ENCODE measurements at places on chromosomes 7 and 10.
A peak's percentile ranks its signal among the peaks of the same experiment; 100 is the strongest.

- no peak for DNase-seq
- no peak overlapping the region for H3K27ac ChIP-seq
- no peaks in the 10 kb centered on the region for H3K4me1 ChIP-seq
- no peaks in the 10 kb centered on the region for H3K27me3 ChIP-seq
- no peaks in the 10 kb centered on the region for H3K36me3 ChIP-seq
These were observed 30.8 kb upstream of the NRP1 start for GRCh38 chr10:33365301-33365700.

DNA sequence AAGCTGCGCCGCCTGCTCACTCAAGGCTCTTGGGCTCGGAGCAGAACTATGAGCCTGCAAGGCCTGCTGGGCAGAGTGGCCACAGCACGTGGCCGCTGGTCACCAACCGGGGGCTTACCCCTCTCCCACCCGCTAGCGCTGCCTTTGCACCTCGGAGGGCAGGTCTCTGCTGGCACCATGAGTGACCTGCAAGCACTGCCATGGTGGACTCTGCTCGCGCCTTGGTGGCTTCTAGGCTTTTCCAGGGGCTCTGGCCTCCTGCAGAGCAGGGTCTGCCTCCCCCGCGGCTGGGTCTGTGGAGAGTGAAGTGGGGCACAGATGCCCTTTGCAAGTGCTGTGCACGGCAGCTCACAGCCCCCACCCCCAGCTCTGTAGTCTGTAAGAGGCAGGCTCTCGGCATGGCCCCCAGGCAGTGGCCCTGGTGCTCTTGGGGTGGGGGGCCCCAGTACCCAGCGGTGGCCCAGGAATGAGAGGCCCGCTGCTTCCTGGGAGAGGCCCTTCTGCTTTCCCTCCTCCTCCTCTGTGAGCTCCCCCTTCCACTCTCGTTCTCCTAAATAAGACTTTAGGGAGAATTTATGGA lies 119.6 kb downstream of the INPP5A start:
- no peak overlapping the region for H3K27ac ChIP-seq
- H3K4me1 ChIP-seq = peaks cover 2% of the 10 kb centered on the region
- H3K36me3 ChIP-seq = peaks cover 52% of the 10 kb centered on the region
- no peak overlapping the region for H3K4me3 ChIP-seq

DNA sequence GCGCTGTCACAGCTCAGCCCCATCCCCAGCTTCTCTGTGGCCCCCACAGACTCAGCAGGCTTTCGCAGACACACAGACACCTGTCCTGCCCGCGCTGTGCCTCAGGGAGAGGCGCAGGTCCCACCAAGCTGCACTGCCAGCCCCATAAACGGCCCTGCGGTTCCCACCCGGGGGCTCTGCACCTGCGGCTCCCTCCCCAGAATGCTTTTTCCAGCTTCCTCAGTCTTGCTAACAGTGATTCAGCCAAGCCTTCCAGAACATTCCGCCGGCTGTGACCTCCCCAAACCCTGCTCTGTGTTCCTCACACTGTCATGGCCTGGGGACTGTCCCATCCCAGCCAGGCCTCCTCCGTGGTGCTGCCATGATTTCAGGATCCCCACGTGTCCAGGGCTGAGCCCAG lies 27.8 kb upstream of the TNRC18 start:
- H3K4me3 ChIP-seq = no peak overlapping the region
- no peak for DNase-seq
- H3K4me1 ChIP-seq = peaks cover 2% of the 10 kb centered on the region
- H3K27ac ChIP-seq = no peak overlapping the region
- H3K27me3 ChIP-seq = peaks cover 8% of the 10 kb centered on the region

GRCh38 chr7:106563466-106564150 lies 97.3 kb downstream of the CCDC71L start:
- H3K27me3 ChIP-seq = no peaks in the 10 kb centered on the region
- no peaks in the 10 kb centered on the region for H3K36me3 ChIP-seq
- H3K4me3 ChIP-seq = no peak overlapping the region
- no peak for DNase-seq
- peaks cover 2% of the 10 kb centered on the region for H3K4me1 ChIP-seq
- H3K27ac ChIP-seq = no peak overlapping the region

DNA sequence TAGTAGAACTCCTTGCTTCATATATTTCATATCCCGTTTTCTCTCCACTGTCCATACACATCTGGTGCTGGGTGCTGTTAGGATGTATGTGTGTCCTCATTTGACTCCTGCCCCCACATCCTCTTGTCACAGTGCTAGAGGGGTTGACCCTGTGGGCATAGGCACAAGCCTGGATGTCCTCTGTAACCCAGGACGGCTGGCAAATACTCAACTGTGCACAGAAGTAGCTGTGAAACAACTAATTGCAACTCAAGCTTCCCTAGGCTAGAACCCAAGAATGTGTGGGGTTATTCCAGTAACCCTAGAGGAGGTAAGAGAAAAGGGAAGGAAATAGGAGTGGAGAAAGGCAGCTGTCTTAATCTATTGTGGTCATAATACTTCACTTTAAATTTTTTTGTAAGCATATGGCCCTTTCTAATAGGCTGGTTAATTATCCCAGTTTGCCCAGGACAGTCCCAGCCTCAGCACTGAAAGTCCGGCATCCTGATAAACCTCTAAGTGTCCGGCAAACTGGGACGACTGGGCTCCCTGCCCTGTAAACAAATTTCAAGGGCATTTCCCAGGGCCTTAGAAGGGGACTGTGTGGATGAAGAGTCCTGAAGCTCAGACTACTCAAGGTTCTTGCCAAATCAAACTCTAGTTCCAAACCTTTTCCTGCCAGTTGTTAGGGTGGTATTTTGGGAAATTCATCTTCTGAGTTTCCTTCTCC lies 283.2 kb upstream of the CELF2 start:
- H3K4me1 ChIP-seq = no peaks in the 10 kb centered on the region
- no peak for DNase-seq
- peaks cover under 1% of the 10 kb centered on the region for H3K27me3 ChIP-seq
- no peak overlapping the region for H3K4me3 ChIP-seq
- no peaks in the 10 kb centered on the region for H3K36me3 ChIP-seq

DNA sequence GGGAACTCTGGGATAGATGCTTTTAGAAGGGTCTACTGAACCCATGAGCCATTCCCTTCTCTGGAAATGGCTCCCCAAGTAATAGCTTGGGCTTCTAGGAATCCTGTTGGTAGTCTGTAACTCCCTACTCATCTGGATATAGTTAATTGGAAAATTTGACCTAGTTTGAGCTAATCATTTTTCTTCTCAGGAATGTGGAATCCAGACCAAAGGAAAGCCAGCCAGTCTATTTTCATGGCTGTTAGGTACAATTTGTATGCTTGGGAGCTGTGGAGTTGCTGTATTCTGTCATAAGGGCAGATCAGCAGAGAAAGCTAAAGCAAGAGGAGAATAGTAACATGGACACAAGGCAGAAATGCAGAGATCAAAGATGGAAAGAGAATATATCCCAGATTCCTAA lies 71.6 kb upstream of the C1GALT1 start:
- H3K4me3 ChIP-seq = no peak overlapping the region
- no peaks in the 10 kb centered on the region for H3K4me1 ChIP-seq
- no peak overlapping the region for H3K27ac ChIP-seq
- peaks cover 3% of the 10 kb centered on the region for H3K36me3 ChIP-seq

GRCh38 chr10:35042783-35043182 lies 47.4 kb downstream of the CUL2 start:
- DNase-seq = no peak
- no peak overlapping the region for H3K4me3 ChIP-seq
- H3K27me3 ChIP-seq = no peaks in the 10 kb centered on the region
- H3K4me1 ChIP-seq = peaks cover 1% of the 10 kb centered on the region

DNA sequence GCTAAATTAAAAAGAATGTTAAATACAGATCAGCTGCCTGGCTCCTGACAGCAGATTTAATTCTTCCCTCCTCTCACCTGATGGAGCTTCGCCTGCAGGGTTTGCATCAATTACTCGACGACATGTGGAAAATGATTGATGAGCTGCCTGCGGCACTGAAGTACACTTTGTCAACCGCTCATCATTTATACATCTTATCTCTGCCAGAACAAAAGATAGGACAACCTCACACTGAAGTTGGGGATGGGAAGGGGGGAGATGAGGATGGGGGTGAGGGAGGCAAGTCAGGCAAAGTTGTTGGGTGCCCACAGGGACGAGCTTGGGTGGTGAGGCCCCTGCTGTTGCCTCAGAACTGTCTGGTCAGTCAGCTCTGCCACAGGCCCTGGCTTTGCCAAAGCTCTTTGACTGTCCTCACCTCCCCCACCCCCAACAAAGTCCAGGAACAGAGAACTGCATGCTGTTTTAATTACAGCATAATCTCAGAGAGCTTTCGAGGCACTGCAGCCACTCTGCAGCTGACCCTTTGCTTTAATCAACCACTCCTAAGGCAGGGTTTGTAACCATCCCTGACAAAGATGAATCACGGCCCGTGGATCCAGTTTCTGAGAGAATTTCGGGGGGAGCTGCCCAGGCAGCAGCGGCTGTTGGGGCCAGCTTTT lies 702.3 kb downstream of the LRMDA start:
- H3K36me3 ChIP-seq = no peaks in the 10 kb centered on the region
- H3K27ac ChIP-seq = no peak overlapping the region
- no peak for DNase-seq

- H3K4me3 ChIP-seq = no peak overlapping the region
- H3K36me3 ChIP-seq = no peaks in the 10 kb centered on the region
- H3K4me1 ChIP-seq = peaks cover 25% of the 10 kb centered on the region
- DNase-seq = no peak
These were observed 17.6 kb downstream of the ASB13 start for GRCh38 chr10:5648494-5649457.

GRCh38 chr7:74453322-74454011 lies at the start of gene GTF2IRD1:
TSS of gene GTF2IRD1 (plus strand) at chr7:74453906. CDS start at chr7:74508081, 54,175 bp downstream.
- peak; percentile 23 for DNase-seq
- H3K27ac ChIP-seq = peak within 1 kb of the TSS; percentile 43
- H3K36me3 ChIP-seq = no peaks in the 10 kb centered on the region
- H3K4me3 ChIP-seq = peak within 1 kb of the TSS; percentile 58
- peaks cover 16% of the 10 kb centered on the region for H3K4me1 ChIP-seq

DNA sequence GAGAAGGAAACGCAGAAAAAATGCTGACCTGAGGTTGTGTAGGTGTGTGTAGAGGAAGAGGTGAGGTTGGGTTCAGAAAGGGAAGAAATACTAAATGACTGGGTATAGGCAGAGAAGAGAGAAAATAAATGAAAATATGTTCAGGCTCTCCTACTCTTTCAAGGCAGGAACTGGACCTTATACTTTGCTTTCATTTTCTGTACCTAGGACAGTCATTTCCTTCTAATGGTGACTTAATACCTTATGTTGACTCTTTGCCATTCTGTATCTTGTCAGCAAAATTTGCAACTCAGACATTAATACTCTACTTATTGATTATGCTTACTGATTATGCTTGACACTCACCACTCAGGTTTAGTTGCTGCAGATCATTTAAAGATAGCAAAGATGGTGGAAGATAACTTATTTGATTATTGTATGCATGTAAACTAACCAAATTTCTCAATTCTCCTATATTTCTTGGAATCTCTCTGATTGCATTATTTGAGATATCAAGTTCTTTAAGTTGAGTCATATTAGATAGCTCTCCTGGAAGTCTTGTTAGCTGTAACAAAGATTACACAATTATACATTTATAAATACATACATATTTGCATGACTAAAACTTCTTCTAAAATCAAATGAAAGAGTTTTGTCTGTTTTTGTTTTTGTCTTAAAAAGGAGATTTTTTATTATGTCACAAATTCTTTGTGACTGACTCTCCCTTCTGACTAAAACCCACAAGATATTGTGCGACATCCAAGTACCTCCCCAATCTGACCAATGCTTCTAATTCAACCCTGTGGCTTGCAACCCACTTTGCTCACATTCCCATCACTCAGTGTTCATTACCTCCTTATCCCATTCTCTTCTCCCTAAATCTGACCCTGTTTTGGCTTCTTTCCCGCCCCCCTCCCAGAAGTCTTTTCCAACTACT lies 20.0 kb downstream of the LRRD1 start:
- H3K27ac ChIP-seq = no peak overlapping the region
- DNase-seq = no peak
- H3K36me3 ChIP-seq = no peaks in the 10 kb centered on the region
- no peaks in the 10 kb centered on the region for H3K4me1 ChIP-seq

DNA sequence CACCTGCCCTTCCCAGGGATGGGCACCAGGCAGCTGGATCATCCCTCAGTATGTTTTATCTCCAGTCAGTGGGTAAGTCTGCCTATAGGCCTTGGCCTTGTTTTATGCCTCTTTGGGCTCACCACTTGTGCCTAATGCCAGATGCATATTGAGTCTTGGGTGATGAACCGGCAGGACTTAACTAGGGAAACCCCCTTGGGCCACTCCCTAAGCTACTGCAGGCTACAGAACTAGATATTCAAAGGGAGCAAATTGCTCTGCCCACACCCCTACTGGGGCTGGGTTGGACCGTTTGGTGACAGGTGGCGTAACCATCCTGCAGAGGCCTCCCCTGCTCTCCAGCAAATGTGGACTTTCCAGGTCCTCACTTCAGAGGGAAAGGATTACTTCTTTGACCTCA lies 115.7 kb upstream of the GDF10 start:
- no peaks in the 10 kb centered on the region for H3K4me1 ChIP-seq
- no peak overlapping the region for H3K4me3 ChIP-seq
- H3K27ac ChIP-seq = no peak overlapping the region
- H3K27me3 ChIP-seq = peaks cover 4% of the 10 kb centered on the region
- no peak for DNase-seq

DNA sequence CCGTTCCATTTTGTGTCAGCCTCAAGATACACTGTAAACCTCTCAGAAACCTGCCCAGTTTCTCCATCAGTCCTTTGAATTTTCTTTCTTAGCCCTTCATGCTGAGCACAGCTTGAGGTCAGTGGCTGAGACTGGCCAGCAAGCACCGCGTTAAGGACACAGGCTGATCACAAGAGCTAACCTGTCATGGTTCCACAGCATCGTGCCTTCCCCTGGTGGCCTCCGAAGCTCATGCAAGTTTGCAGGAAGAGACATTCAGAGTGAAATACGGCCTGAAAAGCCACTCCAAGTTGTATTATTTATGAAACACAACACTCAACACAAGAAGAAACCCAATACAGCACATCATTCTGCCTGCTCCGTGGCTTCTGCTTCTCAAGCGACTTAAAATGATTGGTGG lies 57.0 kb upstream of the PFKP start:
- no peaks in the 10 kb centered on the region for H3K36me3 ChIP-seq
- H3K27ac ChIP-seq = no peak overlapping the region
- DNase-seq = no peak
- peaks cover 35% of the 10 kb centered on the region for H3K4me1 ChIP-seq
- no peak overlapping the region for H3K4me3 ChIP-seq

- H3K27ac ChIP-seq = no peak overlapping the region
- no peaks in the 10 kb centered on the region for H3K36me3 ChIP-seq
- H3K27me3 ChIP-seq = no peaks in the 10 kb centered on the region
These were observed 55.9 kb downstream of the STK31 start for GRCh38 chr7:23765943-23766342.

GRCh38 chr10:27399871-27400270 lies 104.2 kb upstream of the RAB18 start:
- peaks cover 13% of the 10 kb centered on the region for H3K27me3 ChIP-seq
- no peak overlapping the region for H3K4me3 ChIP-seq
- no peaks in the 10 kb centered on the region for H3K36me3 ChIP-seq
- no peaks in the 10 kb centered on the region for H3K4me1 ChIP-seq
- DNase-seq = no peak
